ENCODE measurements at places on chromosomes 7 and 10. TPM values are rescaled to one million over a fixed set of nuclear protein-coding genes. Genes with fewer than 3 reads are reported as not detected.
A peak's percentile ranks its signal among the peaks of the same experiment; 100 is the strongest.

DNA sequence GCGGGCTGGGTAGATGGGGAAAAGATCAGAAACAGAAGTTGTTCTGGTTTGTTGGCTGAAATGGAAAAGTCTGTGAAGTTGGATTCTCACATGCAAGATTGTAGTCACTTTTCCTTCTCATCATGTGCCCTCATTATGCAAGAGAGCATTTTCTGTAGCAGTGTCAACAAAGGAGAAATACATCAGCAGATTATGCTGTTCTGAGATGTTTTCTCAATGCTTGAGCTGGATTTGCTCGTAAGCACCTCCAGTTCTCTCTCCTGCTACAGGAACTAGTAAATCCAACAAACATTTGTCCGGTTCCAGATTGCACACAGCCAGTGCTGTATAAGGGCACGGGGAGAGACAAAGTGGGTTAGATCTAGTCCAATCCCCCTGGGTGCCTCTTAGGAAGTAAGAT is 90.0 kb downstream of the GATA3 start:
- no peak for DNase-seq

DNA sequence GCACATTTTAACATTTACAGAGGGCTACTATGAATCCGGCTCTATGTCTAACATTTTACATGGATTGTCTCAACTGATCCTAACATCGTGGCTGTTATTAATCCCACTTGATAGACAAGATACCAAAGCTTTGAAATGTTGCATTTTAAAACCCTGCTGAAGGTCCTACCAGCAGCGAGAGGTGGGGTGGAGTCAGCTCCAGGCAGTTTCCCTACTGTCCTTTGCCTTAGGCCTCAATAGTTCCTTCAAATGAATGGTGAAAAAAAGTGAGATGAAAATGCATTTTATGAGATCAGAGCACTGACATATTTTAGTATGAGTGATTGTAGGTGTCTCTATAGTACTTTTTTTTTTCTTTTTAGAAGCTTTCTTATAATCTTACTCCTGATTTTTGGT is 26.6 kb downstream of the BAIAP2L1 start:
- DNase-seq = no peak

DNA sequence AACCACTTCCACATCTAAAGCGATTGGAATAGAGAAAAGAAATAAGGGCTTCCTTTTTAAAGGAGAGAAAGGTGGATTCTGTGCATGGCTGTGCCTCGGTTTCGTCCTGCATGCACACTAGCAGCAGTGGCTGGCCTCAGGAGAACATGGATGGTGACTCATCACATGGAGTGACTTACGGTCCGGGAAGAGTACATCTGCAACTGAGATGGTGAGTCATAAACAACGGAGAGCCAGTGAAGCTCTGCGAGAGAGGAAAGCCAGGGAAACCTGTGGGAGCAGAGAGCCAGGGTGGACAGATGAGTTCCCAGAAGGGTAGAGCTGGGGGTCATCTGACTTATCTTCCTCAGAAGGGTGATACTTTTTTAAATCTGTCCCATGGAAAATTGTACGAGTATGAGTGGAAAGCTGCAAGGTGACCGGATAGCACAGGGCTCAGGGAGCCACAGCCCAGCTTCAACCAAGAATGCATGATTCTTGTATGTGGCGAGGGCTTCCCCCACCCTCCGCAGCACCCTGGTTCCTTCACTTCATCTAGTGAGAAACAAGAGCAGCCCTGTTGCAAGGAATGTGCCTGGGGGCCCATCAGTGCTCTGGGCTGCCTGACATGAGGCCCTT is 259.1 kb downstream of the KLF6 start:
- DNase-seq = no peak

Gene CNTNAP2
- polyA plus RNA-seq = 10.0 TPM

GRCh38 chr10:81002382-81002781 is 464.7 kb downstream of the SH2D4B start:
- DNase-seq = no peak

- no peak for DNase-seq
These were observed 244.3 kb downstream of the MTERF1 start for GRCh38 chr7:91636129-91636724.

GRCh38 chr10:17766731-17767130 is 14.7 kb downstream of the TMEM236 start:
- no peak for DNase-seq

Gene MPLKIP
- polyA plus RNA-seq = 51.5 TPM

DNA sequence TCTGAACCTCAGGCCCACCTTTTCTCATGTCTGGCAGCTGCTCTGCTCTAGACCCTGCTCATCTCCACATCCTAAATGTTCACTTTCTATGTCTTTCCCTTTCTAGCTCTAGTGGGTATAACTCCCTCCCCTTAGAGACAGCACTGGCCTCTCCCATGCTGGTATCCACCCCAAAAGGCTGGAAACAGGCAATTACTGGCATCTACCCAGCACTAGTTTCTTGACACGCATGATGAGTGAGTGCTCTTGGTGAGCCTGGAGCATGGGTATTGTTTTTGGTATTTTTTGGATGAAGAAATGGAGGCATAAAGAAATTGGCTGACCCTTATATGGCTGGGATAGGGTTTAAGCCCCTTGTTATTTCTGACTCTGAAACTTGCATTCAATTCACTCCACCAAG is 156.0 kb downstream of the EGFR start:
- no peak for DNase-seq

GRCh38 chr10:28946479-28946878 is 269.2 kb downstream of the BAMBI start:
- no peak for DNase-seq

DNA sequence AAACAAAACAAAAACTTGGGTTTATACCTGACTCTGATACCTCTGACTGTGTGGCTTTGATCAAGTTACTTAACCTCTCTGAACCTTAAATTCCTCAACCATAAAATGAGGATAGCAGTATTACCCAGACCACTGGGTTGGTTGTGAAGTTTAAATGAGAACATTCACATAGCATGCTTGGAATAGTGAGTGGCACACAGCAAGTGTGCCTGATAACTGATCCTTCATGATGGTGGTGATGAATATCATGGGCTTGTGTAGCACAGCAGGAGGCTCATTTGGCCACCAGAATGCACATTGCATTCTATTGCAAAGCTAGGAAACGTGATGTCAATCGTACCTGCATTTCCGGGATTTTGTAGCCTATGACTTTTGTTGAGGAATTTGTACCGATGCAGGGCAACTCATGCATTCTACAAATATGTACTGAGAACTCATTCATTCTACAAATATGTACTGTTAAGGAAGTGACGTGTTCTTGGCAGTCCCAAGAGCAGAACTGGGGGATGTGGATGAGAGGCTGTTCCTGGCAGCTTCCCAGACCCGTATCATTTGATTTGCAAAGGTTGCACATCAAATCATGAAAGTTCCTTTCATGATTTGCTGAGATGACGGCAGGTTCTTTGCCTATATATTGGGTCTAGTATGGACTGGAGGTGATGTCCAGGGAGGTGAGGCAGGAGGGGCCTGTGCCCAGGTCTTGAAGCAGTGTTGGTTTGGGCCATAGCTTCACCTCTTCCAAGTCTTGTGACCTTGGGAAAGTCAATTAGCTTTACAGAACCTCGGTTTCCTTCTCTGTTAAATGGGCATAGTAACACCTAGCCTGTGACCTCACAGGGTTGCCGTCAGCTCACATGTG is 94.6 kb upstream of the SMNDC1 start:
- no peak for DNase-seq

Gene MAGI2
- 4.4 TPM for polyA plus RNA-seq

Gene RAMP3
- polyA plus RNA-seq = not detected

- DNase-seq = no peak
These were observed 29.7 kb downstream of the NUB1 start for GRCh38 chr7:151371266-151371665.

DNA sequence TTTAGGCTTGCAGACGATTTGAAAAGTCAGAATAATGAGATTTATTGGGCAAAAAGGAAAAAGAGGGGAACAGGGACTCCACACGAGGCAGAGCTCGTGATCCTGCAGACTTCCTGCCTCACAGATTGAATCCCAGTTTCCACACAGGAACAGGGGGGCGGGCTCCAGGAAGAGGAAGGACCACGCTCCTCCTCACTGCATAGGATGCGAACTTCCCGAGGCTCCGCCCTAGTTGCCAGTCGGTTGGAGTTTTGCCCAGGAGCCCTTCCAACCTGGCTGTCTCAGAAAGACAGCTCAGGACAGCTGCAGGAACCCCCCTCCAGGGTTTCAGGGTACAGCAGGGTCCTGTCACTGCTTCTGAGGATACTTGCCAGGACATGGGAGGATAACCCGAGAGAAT is 488.3 kb upstream of the ADARB2 start:
- no peak for DNase-seq

GRCh38 chr10:96832721-96833219 is 672 bp downstream of the LCOR start:
- DNase-seq = peak; percentile 83

DNA sequence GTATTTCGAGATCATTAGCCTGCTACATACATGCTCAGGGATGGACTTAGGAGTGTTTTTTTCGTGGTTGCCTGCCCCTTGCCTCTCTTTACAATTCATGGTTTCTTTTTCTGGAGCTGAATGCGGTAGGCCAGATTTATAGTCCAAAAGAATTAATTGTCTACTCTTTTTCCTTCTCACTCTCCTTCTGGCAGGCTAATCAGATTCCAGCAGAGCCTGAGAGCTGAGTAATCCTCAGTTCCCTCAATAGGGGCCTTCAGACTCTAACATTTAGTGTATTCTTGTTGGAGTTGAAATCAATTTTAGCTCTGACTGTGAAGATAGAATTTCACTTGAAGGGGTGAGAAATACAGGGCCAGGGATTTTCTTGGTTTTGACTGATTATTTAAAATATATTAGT is 16.4 kb downstream of the SORCS3 start:
- no peak for DNase-seq

Gene VDAC2
- 131 TPM for polyA plus RNA-seq

GRCh38 chr7:108308903-108309302 is 147.3 kb downstream of the NRCAM start:
- DNase-seq = no peak
